ENCODE measurements at places on chromosomes 3 and 15.

DNA sequence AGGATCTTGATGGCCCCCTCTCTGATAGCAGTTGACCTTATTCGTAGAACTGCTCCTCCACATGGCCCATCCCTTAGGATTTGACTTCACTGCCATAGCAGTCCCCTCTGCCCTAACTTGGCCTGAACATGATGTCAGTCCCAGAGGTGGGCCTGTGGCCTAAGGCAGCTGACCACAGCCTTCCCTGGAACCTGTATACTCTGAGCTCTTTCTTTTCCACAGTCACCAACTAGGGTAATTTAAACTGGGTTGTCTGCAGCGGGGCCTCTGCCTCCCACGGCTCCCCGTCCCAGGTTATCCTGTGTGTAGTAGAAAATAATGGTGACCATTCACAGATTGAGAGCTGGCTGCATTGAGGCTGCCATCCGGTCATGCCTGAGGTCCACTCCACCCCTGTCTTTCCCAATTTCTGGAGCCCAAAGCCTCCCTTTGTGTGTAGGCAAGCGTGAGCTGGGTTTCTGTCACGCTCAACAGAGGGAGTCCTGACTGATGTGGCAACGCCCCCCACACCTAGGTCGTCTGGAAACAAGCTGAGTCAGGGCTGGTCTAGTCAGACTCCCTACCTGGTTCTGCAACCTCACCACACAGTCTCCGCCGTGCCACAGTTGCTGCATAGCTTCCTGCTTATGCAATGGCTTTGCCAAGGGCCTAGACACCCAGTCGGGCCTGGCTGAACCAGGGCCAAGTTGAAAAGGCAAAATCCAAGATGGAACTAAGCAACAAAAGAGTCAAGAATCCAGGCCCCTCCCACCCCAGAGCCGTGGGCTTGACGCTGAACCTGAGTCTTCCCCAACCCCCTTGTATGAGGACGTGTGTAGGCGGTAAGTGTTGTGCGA is 284.5 kb downstream of the XXYLT1 start:
- no peak for DNase-seq

- no peak for DNase-seq
Observed at GRCh38 chr15:95017666-95018328, 786.4 kb downstream of the MCTP2 start.

DNA sequence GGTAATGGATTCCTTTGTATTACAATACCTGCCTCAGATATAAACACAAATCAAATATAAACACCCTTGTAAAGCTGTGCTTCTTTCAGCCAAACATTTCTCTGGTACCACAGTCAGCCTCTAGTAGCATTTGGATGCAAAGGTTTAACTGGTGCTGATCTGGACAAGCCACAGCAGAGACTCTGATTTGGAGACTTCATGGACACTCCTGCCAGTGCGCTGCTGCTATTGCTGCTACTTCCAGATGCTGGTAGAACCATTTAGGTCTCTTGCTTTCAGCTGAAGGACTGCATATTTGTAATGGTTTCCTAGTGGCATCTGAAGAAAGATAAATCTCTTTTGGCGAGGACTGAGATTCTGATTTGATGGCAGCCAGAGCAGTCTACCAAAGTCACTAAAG is 36.9 kb downstream of the NCK1 start:
- DNase-seq = no peak

DNA sequence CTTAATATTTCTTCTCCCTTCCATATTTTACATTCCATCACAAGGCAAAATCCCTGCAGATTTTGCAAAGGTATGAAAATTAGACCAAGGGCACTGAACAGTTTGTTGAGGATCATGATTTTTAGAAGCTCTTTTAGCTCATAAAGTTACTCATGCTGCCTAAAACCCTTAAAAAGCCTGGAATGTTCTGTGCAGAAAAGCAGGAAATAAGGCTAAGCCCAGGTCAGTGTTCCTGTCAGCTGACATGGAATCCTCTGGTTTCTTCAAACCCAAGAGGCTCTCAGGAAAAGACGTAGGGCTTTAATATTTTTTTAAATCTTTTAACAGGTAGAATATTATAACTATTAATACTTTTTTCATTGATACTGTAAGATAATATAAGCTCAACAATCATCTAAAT is 8.2 kb downstream of the CBLB start:
- no peak for DNase-seq

All from urinary bladder (tissue), 4 donors.